LHCN-M2 (cell line): ENCODE measurements at places on chromosomes 16 and 17. TPM values are rescaled to one million over a fixed set of nuclear protein-coding genes. Genes with fewer than 3 reads are reported as not detected.

The HIGD1B gene
- not detected in 2 replicates for total RNA-seq

- no peak for DNase-seq
These were observed 26.1 kb upstream of the CBFA2T3 start for GRCh38 chr16:89002851-89003830.

GRCh38 chr16:28027055-28027454 is 36.5 kb downstream of the GSG1L start:
- DNase-seq, result no peak

DNA sequence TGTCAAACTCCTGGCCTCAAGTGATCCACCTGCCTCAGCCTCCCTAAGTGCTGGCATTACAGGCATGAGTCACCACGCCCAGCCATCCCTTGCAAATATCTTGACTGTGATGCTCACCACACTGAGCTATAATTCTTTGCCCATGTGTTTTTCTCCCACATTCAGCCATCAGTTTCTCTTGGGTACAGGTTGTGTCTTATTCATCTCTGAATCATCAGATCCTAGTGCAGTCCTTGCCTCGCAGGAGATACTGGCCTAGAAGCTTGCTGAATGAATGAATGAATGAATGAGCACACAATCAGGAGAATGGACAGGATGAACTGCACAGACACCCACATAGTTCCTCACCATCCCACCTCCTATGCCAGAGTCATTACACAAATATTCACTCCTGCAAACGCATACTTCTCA is 24.4 kb upstream of the ETV4 start:
- peak; percentile 84 for DNase-seq
